Stimulated activated CD4-positive, alpha-beta T cell treated with anti-CD3 and anti-CD28 coated beads, Interleukin-12 subunit alpha, Interleukin-12 subunit beta, amount 100 ng/mL, for 48 hours (primary cell): ENCODE measurements at places on chromosomes 7 and 10.

- DNase-seq: no peak
These were observed 2.1 kb upstream of the MSMB start for GRCh38 chr10:46048152-46048551.

DNA sequence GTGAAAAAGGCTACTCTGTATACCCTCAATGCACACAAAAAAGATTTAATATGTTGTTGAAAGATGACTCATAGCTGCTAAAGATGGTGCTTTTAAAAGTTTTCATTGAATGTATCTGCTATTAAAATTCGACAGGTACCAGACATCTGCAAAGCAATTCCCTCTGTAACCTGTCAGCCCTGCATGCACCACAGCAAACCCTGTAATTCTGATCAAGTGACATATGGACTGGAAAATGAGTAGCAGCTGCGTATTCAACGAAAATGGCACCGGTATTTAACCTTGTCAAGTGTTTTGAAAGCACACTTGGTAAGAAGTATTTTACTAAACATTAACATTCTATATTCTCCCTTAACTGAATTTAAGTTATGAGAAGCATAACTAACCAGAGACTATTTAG, 58.2 kb upstream of the PTPRN2 start:
- DNase-seq: no peak

GRCh38 chr10:5486853-5487235, 12.5 kb downstream of the CALML5 start:
- DNase-seq: no peak

GRCh38 chr10:94288361-94289101, 74.2 kb downstream of the NOC3L start:
- DNase-seq: no peak
